ENCODE measurements at places on chromosomes 1 and 21.

GRCh38 chr1:228794173-228794572 is 58.9 kb downstream of the RHOU start:
- DNase-seq = no peak

DNA sequence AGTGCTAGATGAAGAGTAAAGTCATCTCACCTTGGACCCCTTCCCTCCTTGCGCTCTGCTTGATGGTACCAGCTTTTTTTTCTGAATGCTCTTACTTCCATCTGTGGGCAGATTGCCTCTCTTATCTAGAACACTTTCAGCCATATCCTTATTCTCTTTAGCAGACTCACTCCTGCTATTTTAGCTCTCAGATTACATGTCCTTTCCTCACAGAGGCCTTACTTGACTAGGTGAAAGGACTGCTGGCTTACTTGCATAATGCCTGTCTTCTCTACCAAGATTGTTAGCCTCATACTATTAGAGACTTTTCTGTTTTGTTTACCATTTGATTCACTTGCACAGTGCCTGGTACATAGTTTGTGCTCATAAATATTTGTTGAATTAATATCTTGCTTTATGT is 9.3 kb downstream of the IFI44 start:
- DNase-seq = no peak

- DNase-seq = no peak
These were observed 33.6 kb upstream of the GBP5 start for GRCh38 chr1:89306273-89306672.

DNA sequence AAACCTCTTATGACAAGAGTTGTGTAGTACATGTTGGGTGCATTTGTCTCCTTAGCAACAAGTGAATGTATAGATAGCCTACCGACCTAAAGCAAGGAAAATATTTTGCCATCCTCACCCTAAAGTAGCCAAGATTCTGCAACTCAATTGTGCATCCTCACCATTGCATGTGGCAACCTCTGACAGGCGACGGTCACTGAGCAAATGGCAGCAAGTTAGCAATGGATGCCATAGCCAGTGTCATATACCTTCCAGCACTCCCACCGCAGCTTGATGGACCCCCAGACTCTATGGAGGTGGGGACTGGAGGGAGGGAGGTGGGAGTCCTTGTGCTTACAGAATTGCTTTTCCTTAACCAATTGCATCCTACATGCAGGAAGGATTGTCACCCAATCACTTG is 17.0 kb downstream of the PROX1 start:
- no peak for DNase-seq

DNA sequence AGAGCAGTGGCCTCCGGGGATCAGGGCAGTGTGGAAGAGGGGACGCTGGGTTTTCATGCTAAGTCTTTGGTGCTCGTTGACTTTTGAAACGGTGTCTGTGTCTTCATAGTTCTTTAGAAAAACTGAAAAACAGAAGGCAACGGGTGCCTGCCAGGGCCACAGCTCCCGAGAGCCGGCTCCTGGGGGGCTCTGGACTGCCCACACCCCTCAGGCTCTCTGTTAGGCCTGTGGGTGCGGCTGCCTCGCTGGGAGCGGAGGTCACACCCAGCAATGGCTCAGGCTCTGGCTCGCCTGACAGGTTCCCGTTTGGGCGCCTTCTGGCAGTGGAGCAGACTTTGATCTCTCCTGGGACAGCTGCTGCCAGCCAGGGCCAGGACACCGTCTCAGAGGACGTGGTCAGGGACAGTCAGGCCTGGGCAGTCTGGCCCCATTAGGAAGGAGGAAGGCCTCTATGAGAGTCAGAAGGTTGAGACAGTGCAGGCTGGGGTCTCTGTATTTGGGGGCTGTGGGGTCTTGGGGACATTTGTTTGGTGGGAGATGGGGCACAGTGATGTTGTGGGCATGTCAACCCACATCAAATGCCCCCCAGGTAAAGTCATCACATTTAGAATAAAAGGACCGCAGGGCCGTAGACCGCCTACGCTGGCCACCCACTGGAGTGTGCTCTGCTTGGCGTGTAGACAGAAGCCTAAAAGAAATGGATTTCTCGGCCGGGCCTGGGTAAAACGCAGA is 5.6 kb downstream of the ARHGEF16 start:
- no peak for DNase-seq

DNA sequence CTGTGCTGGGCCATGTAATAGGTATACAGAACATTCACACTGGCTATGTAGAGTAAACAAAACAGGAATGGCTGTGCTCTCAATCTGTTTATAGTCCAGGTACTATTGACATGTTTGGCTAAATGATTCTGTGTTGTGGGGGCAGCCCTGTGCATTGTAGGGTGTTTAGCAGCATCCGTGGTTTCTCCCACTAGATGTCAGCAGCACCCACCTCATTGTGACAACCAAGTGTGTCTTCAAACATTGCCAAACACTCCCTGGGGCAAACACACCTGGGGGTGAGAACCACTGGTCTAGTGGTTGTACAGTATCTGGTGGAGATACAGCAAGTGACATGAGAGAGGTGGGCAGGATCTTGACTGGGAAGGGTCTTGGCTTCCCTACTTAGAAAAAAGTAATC is 80.4 kb upstream of the SPATA6 start:
- no peak for DNase-seq

DNA sequence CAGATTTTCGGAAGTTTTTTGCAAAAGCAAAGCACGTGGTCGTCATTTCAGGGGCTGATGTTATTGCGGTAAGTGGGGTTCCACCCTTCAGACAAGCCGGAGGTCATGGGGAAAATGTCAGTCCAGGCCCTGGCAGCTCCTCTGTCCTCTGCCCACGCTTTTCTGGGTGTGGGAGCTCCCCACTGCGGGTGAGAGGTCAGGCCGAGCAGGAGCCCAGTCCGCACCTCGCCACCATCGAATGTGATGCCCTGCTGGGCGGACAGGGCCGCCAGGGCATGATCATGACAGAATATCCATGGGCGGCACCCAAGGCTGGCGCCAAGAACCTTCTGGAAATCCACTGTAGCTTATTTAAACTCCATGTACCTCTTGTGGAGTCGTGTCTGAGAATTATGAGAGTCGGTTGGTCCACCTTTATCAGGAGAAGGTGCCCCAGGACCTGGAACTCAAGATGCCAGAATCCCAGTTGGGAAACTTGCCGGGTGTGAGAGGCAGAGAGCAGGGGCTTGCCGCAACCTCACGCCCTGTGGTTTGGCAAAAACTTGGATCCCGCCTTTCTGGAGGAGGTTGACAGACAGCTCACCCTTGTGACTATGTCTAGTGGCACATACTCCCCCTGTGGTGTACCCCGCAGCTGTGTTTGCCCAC is 6.9 kb downstream of the DIRAS3 start:
- DNase-seq = no peak

GRCh38 chr21:41796476-41797080 is 29.7 kb upstream of the RIPK4 start:
- no peak for DNase-seq

DNA sequence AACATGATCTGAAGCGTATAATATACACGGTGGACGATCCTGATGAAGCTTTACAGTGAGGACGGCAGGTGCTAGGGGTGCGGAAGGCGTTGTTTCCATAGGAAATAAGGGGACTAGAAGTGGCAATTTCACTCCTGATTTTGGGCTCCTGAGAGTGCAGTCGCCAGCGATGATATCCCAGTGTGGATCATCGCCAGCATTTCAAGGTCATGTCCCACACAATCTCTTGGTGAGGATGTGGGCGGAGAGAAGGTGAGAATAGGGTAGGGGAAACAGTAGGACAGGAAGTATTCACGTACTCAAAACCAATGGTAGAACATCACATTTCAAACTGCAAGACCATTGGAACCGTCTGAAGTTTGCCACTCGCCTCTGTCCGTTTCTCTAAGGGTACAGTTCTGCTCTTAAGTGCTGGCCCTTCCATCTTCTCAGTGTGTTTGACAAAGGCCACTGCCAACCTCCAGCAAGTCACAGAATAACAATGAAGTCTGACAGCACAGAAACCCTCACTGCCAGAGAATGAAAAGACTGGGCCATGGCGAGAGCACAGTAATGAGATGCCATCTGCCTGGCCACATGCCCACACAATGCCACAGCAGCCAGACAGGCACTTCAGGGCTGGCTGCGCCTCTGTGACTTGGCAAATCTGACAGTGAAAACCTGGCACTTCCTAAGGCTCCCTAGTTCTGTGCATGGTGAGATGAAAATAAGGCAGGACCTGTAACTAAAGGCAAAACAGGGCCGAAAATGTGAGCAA is 27.9 kb downstream of the PCSK9 start:
- no peak for DNase-seq

DNA sequence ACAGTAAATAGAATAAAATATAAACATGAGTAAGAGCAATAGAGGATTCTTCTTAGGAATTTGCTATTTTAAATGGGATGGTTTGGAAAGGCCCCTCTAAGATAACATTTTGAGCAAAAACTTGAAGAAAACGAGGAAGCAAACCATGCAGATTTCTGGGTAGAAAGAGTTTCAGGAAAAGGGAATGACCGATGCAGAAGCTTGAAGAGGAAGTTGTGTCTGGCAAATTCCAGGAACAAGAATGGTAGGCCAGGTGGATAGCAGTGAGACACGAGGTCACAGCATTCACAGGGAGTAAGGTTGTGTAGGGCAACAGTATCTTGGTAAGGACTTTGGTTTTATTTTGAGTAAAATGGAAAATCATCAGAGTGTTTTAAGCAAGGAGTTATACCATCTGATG is 108.9 kb downstream of the PEX14 start:
- no peak for DNase-seq

DNA sequence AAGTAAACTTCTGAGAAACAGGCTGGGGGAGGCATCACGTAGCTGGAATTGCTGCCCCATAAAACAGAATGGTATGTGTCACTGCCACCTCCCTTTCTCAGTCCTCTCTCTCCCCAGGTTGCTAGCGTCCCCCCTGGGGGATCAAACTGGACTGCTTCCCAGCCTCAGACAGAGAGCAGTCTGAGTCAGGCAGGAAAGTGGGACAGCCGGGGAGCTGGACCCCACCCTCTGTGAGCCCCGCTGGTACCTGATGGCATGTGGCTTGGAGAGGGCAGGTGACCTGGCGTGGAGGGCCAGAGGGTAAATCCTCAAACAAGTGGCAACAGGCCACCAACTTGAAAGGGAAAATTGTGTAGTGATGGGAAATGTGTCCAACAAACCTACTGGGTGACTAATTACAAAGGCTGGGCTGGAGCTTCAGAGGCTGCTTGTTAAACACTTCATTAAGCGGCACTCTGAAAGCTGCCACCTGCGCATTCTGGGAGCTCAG is 1.0 kb upstream of the SFN start:
- no peak for DNase-seq

DNA sequence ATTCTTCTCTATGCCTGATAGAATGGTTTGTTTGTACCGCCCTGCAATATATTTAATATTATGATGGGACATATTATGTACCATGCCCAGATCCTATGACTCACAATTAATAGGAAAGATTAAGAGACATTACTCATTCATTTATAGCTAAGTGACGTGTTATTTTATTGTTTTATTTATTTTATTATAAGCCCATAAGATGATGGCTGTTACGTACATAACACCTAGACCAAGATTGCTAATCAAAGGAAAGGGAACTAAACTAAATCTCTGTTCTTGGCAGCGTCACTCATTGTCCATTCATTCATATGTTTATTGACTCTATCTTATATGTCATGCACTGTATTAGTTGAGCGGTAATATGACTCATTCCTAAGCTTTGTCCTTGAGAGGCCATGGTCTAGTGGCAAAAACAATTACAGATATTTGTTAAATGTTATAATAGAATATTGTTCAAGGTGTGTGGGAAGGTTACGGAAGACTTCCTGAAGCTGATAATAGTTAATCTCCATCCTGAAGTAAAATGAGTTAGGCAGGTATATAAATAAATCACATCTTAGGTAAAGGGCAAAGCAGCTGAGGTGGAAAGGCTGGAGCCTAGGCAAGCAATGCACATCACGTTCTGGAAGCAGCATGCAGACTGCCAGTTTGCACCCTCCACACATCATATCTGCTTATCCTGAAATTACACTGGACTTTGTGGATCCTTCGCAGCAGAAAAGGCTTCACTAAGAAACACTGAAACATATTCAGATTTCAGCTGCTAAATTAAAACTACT is 16.6 kb upstream of the CD55 start:
- no peak for DNase-seq

DNA sequence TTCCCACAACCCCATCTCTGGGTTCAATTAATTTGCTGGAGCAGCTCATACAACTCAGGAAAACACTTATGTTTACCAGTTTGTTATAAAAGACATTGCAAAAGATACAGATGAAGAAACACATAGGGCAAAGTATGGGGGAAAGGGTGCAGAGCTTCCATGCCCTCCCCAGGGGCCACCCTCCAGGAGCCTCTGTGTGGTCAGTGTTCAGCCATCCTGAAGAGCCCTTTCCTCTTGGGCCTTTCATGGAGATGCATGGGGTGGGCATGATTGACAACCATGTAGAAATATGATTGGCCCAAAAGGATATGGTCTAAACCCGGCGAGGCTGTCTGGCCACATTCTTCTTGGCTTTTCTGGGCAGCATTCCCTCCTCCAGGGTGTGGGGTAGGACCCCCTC is 56.8 kb upstream of the PDE9A start:
- DNase-seq = no peak

DNA sequence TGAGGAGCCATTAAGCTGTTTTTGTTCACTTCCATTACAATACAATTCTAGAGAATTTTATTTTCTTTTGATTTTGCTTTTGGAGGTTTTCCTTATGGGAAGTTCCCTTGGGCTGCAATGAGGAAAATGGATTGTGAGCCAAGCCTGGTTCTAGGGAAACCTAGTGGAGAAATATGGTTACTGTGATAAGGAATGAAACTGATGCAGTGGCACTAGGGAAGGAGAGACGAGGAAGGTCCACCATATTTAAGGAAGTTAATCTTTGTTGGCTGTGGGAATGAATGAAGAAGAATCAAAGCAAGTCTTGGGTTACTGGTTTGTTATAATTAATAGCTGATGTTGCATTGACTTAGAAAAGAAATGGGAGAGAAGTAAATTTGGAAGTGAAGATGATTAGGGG is 28.4 kb downstream of the CHML start:
- DNase-seq = no peak

GRCh38 chr1:150210091-150210490 is 25.8 kb downstream of the ANP32E start:
- no peak for DNase-seq

- DNase-seq = no peak
These were observed 8.8 kb upstream of the RNF223 start for GRCh38 chr1:1082776-1083415.

- DNase-seq = peak; percentile 40
These were observed 30.6 kb upstream of the BMP8B start for GRCh38 chr1:39819091-39819812.

GRCh38 chr1:30768830-30769718 is 11.5 kb upstream of the LAPTM5 start:
- no peak for DNase-seq

- DNase-seq = peak; percentile 19
These were observed 58.9 kb upstream of the LAPTM5 start for GRCh38 chr1:30816211-30817076.
